Activated CD4-positive, CD25-positive, alpha-beta regulatory T cell treated with anti-CD3 and anti-CD28 coated beads, Interleukin-2, amount 50 U/mL, for 24 hours (primary cell): ENCODE measurements at places on chromosomes 12 and 14.
A peak's percentile ranks its signal among the peaks of the same experiment; 100 is the strongest.

DNA sequence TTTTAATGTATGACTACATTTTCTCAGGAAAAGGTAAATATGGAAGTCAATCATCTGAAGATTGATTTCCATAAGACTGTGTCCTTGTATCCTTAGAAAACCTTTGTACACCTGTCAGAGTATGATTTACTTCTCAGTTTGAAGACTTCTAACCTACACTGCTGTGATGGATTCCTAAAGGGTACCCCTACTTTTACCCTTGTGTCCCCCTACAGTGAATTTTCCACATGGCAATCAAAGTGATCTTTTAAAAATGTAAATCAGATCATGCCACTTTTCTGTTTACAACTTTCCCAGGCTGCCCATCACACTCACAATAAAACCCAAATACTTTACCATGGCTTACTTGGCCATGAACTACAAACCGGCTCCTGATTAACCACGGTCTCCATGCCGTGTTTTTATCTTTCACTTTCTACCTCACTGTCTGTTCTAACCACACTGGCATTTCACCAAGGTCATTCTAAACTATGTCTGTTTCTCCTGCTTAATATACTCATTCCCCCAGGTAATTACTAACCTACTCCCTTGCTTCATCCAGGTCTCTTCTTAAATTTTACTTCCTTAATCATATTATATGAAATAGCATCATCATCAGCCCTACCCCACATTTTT lies 8.1 kb downstream of the DNAI7 start:
- ATAC-seq, result peak; percentile 58

GRCh38 chr12:123096741-123097140 lies 54.1 kb downstream of the PITPNM2 start:
- ATAC-seq, result no peak

- ATAC-seq, result no peak
Observed at GRCh38 chr12:85356596-85357385, 76.8 kb downstream of the ALX1 start.

- peak; percentile 73 for ATAC-seq
Observed at GRCh38 chr14:77124345-77125280, 17.0 kb downstream of the ZDHHC22 start.

DNA sequence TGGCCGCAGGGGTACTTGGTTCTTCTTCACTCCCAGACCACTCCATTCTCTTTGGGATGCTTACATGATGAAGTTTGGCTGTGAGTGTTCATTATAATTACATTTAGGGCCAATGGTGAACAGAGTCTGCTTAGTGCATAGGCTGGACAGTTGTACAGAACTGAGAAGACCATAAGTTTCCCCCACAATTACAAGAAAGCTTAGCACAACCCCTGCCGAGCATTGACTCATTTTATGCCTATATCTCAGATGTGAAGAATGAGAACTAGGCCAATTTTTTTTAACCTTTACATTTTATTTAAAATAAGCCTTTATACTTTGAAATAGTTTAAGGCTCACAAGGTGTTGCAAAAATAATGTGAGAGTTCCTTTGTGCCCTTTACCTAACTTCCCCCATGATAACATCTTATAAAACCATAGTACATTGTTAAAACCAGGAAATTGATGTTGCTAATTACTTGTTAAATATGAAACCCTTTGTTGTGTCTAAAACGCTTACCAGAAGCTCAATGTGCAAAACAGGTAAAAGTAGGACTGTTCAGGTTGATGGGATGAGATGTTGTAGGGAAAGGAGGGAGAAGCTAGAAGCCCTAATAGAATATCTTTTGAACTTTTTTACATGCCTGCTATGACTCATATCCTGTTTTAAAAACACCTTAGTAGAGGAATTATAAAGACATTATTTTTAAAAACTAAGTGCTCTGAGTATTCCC lies 47.2 kb downstream of the ALDH1L2 start:
- ATAC-seq, result peak; percentile 34

DNA sequence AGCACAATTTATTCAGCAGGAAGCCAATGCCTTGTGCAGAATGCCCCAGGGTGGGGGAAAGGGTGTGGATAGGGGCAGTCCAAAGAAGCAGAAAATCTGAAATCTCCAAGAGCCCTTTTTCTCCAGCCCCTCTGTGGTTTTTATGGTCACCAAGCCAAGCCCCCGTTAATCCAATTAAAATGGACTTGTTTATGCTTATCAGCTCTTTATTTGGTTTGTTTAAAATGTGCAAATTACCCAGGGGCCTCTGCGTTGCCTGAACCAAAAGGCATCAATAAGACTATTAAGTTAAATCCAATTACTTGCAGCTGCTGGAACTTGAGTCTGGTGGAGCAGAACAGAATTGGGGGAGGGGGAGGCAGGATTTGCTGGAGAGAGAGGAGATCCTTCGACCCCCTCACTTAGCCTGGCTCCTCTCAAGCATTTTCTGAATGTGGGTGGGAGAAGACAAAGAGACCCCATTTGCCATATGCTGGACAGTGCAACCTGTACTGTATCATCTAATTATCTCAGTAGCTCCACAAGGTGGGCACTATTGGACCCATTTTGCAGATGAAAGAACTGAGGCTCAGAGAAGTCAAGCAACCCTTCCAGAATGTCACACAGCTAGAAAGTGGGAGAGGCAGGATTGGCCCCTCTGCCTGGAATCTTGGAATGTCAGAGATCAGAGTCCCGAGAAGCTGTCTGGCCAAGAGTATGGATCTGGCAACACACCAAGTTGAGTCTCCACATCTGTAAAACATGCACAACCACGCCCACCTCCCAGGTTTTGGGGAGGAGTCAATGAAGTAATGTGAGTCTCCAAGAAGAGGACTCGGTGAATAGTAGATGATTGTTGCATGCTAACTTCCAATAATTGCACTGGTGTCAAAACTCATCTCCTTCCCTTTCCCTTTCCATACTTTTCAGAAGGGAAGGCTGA lies 66.9 kb downstream of the CMKLR1 start:
- no peak for ATAC-seq

DNA sequence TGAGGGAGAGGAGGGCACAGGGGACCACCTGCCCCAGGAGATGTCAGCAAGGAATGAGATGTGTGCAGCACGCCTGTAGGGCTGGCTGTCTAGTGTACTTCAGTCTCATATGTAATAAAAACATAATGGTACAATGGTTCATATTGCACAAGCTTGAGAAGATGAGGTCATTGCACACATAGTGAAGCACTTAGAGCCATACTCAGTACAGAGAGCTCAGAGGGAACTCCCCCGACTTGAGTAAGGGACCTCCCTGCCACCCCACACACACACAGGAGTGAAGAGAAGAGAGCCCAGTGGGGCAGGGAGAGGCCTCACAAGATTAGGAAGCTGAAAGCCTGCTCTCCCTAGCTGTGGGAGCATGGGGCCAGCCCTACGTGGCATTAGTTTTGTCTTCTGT lies 61.5 kb downstream of the SLC6A12 start:
- no peak for ATAC-seq

- ATAC-seq, result no peak
Observed at GRCh38 chr14:73824127-73824526, 27.5 kb upstream of the PTGR2 start.

GRCh38 chr12:50102646-50103309 lies 1.0 kb upstream of the GPD1 start:
- no peak for ATAC-seq

DNA sequence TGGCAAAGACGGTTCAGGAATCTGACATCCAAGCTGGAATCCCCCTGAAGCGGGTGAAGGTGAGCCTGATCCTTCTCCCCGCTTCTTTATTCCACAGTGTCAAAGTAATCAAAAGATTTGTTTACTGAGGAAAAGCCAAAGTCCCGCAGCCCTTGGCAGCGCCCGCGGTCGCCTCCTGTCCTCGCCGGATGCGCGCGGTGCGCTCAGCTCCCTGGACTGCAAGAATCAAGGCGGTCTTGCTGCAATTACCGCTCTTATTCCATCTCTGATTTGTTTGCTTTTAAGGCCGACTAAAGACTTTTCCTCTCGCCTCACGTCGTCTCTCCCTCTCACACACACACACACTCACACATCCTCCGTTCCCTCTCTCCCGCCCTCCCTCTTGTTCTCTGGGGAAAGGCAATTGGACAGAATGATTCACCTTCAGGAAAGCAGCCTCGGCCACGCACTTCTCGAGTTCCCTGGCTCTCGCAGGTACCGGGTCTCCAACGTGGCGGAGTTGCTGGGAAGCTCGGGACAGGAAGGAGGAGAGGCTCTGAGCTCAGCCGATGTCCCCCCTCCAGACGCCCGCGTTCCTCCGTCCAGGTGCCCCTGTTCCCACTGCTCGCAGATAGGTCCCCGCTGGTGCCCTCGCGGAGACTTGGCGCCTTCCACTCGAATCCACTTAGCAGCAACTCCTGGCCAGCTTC lies 68.6 kb upstream of the USP15 start:
- ATAC-seq, result no peak

- ATAC-seq, result no peak
Observed at GRCh38 chr12:132428936-132429601, 60.9 kb upstream of the FBRSL1 start.

DNA sequence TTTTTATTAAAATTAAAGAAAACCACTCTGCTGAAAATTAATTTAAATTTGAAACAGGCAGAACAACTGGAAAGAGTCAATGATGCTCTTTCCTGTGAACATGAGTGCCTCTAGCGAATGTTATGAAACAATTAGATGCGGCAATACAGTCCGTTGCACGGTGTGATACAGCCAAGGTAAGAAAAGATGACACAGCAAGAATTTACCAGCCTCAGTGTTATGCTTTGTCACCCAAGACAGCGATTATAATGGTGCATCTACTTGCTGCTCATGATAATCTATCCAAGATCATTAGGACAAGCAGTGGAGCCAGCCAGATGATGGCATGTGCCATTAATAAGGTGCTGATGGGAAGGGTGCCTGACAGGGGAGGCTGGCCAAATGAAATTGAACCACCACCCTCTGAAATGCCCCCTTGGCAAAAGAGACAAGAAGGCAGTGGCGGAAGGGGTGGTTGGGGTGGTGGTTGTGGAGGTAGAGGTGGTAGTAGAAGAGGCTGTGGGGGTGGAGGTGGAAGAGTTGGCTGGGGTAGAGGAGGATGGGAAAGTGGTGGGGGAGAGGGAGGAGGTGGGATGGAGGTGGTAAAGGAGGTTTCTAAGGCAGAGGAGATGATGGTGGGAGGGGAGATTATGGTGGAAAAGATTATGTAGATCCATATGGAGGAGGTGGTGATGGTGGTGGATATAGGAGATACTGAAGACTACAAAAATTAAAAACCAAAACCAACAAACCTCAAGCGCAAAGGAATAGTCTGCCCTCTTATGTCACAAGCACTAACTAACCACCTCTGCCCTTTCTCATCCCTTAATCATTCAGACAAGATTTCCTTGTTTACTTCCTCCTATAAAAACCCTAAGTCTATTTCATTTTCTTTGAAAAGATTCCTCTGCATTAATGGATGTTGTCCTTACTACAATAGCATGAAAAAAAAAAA lies 4.0 kb upstream of the RESF1 start:
- no peak for ATAC-seq

DNA sequence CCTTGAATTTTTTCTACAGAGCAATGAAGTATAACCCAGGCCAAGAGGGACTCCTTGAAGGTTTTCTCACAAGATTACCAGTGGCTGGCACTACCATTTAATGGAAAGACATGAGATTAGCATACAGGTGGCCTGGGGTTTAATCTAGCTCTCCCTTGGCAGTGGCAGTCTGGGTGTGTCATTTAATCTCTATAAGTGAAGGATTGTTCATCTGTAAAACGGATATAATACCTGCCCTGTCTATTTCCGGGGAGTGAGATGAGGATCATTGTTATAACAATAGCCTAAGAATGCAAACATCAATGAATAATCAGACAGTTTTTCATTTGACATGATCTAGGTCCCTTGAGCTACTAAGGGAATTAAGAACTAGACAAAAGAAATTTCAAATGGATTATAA lies 168.7 kb upstream of the CPNE8 start:
- ATAC-seq, result no peak

DNA sequence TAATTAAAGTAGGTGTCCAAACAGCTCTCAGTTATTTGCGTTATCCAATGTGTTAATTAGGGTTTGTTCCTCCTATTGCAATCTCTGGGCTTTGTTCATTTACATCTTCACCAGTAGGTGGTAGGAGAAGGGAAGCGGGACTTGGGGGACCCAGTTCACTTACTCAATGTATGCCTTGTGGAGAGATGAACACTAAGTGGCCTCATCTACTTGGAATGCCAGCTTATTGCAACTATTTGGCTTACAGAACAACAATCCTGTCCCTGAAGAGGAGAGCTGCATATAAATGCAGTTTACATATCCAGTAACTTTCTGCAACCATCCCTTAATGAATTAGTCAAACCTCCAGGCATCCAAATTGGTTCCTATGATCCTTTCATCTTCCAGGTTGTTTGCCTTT lies 417.1 kb upstream of the CCDC196 start:
- no peak for ATAC-seq

DNA sequence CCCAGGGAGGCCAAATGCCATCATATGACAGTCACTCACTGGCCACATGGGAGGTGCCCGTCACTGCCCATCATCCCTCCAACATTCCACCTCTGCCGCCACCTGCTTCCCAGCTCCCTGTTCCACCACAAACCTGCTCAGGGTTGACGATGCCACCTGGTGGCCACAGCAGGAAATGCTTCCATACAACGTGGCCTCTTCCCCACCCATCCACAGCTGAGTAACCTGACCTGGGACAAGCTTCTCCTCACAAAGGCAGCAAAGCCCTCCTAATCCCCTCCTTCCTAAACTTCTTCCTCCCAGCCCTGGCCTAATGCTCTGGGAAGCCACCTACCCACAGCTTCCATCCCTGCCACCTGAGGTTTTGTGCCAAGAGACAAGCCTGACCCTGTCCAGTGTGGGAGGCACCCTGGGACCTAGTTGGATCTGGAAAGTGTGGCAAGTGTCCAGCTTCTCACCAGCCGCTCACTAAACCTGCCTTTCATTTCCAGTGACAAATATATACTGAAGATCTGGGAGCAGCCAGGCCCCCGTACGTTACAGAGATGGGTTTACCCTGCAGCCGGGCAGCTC lies 4.3 kb downstream of the DEGS2 start:
- no peak for ATAC-seq

DNA sequence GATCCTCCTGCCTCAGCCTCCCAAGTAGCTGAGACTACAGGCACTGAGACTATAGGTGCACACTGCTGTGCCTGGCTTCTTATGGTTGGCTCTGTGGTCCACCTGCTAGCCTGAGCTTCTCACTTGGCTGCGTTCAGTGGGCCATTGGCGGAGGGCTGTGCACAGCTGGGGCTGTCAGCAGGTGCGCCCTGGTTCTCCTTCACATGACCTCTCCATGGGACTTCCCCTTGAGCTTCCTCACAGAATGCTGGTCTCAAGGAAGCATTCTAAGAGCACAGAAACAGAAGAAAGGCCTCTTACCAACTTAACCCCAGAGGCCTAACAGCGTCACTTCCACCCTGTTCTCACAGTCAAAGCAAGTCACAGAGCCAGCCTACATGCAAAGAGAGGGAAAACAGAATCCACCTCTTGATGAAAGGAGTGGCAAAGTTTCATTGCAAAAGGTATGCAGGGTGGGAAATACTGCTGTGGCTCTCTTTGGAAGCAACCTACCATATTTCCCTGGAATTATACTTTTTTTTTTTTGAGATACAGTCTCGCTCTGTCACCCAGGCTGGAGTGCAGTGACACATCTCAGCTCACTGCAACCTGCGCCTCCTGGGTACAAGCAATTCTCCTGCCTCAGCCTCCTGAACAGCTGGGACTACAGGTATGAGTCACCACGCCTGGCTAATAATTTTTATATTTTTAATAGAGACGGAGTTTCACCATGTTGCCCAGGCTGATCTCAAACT lies 9.3 kb downstream of the RILPL2 start:
- ATAC-seq, result peak; percentile 66
